ENCODE measurements at places on chromosomes 1 and 21. TPM values are rescaled to one million over a fixed set of nuclear protein-coding genes. Genes with fewer than 3 reads are reported as not detected.
A peak's percentile ranks its signal among the peaks of the same experiment; 100 is the strongest.

The TRIM67 gene
- 0.39 TPM for total RNA-seq

The ARMH1 gene
- total RNA-seq, result 2.7 TPM

The LAX1 gene
- not detected for total RNA-seq

The ZFP69 gene
- total RNA-seq, result 4.9 TPM

The AXDND1 gene
- total RNA-seq, result 0.39 TPM

The FAM131C gene
- total RNA-seq, result 0.73 TPM

The KCNH1 gene
- total RNA-seq, result 7.3 TPM

DNA sequence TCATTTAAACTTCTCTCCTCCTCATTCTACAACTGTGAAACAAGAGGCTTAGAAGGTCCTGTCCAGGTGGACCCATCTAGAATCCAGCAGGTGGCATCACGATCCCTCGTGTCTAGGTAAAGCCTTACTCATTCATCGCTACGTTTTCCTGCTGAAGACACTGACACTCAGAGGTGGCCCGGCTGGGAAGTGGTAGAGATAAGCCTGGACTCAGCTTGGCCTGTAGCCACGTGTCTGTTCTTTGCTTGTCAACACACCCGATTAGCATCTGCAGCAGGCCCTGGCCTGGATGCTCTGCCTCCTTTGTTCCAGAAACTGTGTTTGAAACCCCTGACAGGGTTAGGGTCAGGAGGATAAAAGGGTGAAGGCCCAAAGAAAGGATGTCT is 43.4 kb downstream of the PARP1 start:
- no peak for DNase-seq

- no peak for DNase-seq
These were observed at the start of gene SYT14 for GRCh38 chr1:209937996-209938959. SYT14 (plus strand) TSS chr1:209938217; CDS start chr1:209938265, 48 bp downstream.

GRCh38 chr1:163055531-163055930 is 13.6 kb upstream of the RGS4 start:
- DNase-seq, result no peak

DNA sequence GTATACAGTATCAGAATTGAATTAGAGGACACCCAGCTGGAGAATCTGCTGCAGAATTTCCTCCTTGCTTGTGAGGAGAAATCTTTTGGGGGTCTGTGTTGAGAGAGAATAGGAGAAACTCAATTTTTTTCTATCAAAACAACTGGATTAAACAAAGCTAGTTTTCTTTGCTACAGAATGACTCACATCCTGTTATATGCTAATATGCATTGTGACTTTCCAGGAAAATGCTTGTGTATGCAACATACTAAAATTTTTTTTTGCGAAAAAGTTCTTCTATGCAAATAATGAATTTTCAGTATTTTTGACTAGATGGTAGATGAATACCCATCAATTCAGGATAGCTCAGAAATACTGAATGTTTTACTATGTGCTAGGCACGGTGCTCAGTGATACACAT is 2.2 kb downstream of the VAMP4 start:
- DNase-seq, result no peak

DNA sequence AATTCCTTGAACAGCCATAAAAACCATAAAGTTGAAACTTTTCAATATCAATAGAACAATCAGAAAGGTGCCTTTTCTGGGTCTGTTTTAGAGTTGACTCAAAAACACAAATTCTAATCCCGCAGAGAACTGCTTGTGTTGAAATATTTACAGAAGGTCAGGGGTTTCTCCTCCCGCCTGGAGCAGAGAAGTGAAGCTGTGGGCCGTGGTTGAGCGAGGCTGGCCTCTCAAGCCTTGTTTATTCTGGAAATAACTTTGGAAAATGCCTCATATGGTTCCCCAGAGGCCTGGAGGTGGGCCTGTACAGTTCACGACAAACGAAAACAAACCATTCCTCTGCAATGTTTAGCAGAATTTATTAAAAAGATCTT is 90.8 kb upstream of the ERRFI1 start:
- peak; percentile 91 for DNase-seq

GRCh38 chr1:111154021-111154999 is 14.3 kb downstream of the CEPT1 start:
- DNase-seq, result no peak

GRCh38 chr1:223147873-223148272 is 4.8 kb upstream of the TLR5 start:
- DNase-seq, result no peak

DNA sequence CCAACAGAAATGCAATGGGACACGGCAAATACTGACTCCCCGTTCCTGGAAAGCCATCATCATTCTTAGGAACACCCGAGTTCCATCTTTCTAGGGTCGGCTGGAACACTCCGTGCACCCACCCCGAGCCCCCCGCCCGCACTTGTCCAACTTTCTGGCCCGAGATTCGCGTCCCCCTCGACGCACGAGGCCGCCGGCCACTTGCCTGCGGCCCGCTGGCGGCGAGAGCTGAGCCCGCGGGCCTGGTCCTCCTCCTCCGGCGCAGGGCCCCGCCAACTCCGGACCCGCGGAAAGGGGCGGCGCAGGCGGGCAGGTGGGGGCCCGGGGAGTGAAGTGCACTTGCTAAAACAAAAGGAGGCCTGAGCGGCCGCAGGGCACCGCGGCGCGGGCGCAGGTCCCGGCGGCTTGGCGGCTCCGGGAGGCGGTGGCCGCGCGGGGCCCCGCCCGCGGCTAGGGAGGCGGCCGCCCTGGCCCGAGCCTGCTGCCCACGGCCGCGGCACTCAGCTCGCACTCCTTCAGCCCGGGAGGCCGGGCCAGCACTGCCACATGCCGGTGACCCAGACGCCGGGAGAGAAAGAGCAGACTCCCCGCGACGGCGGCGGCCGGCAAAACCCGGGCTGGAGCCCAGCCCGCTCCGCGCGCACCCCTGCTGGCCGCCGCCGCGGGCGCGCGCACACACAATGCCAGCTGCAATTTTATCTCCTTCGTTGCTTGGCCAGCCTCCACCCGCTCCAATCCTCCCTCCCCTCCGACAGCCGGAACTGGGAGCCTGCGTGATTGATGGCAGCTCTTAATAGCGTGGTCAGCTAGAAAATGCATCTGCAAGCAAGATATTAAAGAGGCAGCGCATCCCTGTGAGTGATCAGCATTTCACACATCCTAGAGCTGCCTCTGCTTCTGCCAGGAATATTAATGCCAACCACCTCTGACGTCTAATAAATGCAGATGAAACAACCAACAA is 114.3 kb downstream of the RERE start:
- DNase-seq, result peak; percentile 97

GRCh38 chr1:151516031-151516511 is 4.9 kb downstream of the CGN start:
- no peak for DNase-seq

- no peak for DNase-seq
These were observed 149.5 kb downstream of the NOS1AP start for GRCh38 chr1:162218975-162219374.

DNA sequence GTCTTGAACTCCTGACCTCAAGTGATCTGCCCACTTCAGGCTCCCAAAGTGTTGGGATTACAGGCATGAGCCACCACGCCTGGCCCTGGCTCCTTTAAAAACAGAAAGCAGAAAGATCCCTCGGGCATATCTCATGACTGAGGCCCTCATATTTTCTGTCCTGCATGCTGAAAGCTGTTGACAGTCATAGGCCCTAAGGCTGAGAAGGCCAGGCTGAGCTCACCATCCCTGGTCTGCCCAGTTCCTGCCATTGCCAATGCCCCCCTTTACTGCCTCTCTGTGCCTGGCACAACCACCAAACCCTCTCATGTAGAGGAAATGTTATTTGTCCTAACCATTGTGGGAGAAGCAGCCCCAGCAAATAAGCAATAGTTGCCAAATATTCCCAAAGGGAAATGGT is 12.7 kb downstream of the CD34 start:
- DNase-seq, result peak; percentile 34

- no peak for DNase-seq
These were observed 7.1 kb upstream of the CRYBG2 start for GRCh38 chr1:26360807-26361604.

GRCh38 chr1:116276532-116276931 is 96.5 kb upstream of the ATP1A1 start:
- DNase-seq, result no peak

DNA sequence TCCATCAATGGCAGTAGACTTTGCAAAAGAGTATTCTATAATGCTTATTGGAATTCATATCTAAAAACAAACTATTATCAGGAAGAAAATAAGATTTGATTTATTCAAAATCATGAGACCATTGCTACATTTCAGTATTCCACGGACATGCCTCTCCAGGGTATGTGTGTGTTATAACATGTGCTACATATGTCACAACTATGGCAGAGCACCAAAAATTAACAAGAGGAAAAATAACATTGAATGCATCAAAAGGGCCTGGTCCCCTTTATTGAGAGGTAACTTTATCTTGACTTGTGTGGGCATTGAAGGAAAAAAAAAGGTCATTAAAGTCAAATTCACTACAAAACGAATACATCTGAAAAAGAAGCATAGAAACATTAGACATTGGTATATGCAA is 22.6 kb upstream of the LRRC8B start:
- DNase-seq, result no peak

- no peak for DNase-seq
These were observed 30.4 kb downstream of the B3GALNT2 start for GRCh38 chr1:235473806-235474205.

GRCh38 chr1:29498126-29499103 is 262.1 kb downstream of the PTPRU start:
- peak; percentile 74 for DNase-seq

Data from osteocyte (in vitro differentiated cells).